Epithelial cell of proximal tubule (primary cell): ENCODE measurements at places on chromosomes 11 and 22.

GRCh38 chr22:19636696-19637407, 77.5 kb upstream of the SEPTIN5 start:
- DNase-seq, result no peak

DNA sequence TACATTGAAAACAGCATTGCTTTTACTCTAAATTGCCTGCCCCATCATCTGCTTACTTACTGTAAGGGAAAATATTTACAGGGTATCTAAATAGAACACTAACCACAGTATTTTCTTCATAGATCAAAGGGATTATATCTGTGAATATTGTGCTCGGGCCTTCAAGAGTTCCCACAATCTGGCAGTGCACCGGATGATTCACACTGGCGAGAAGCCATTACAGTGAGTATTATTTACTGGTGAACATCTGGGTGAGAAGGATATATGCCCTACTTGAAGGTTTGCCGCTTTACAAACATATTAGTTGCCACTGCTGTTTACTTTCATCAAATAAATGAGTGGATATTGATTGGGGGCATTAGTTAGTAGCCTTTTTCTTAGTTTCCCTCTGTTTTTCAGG, 5.9 kb upstream of the CNTF start:
- DNase-seq, result no peak

DNA sequence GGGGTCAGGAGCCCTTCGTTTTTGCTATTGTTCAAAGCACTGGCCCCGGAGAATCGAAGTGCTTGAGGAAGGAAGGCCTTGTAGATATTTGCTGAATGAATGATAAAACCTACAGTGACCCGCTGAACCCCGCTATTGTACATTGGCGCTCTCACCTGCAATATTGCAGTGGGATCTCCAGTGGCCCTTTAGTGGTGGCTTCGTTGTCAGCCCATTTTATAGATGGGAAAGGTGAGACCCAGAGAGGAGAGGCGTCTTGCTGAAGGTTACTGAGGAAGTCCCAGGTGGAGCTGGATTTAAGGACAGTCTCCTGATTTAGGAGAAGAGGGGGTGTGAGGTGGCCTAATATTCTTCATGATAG, 1.2 kb downstream of the CDC42EP2 start:
- no peak for DNase-seq

GRCh38 chr11:62419314-62419929, 589 bp downstream of the SCGB1A1 start:
- DNase-seq, result no peak

GRCh38 chr11:93903989-93904388, 53.6 kb upstream of the VSTM5 start:
- DNase-seq, result no peak

GRCh38 chr22:49662681-49663080, 165.0 kb downstream of the BRD1 start:
- no peak for DNase-seq

GRCh38 chr11:2795491-2795991, 90.0 kb downstream of the CDKN1C start:
- DNase-seq, result no peak

- DNase-seq, result no peak
These were observed 75.7 kb downstream of the KIAA1671 start for GRCh38 chr22:25027959-25028840.

GRCh38 chr22:24183321-24184031, 2.2 kb downstream of the SUSD2 start:
- no peak for DNase-seq

DNA sequence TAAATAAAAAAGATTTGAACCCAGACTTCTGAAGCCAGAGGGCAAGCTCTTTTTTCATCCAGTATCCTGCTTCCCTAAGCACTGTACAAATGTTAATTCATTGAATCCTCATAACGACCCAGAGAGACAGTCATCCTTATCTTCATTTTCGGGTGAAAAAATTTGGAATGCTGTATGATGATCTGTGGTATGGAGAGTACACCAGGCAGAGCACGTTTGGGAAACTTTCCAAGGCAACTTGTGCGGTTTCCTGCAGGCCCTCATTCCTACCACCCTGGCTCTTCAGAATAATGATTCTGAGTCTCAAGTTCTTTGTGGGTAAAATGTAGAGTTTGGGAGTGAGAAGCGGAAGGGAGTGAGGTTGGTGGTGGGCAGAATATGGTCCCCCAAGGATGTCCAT, 177.9 kb upstream of the CADM1 start:
- DNase-seq, result no peak

- no peak for DNase-seq
These were observed 1.8 kb upstream of the APBB1 start for GRCh38 chr11:6420677-6421076.

- DNase-seq, result no peak
These were observed 23.8 kb downstream of the PACSIN2 start for GRCh38 chr22:42991010-42991651.

DNA sequence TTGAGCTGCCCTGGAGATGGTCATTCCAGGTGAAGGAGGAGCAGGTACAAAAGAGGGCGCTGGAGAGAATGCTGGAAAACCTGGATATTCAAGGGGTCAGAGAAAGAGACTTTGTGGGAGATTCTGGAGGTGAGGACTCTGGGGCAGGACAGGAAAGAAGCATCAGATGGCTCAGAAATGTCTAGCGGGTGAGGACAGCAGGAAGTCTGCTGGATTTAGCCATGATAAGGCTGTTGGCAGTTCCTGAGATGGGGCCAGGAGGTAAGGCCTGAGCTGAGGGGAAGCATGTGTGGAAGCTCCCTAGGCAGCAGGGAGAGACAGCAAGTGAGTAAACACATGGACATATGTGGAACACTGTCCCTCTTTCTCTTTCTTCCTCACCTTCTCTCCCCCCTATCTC, 1.5 kb downstream of the UPB1 start:
- no peak for DNase-seq

DNA sequence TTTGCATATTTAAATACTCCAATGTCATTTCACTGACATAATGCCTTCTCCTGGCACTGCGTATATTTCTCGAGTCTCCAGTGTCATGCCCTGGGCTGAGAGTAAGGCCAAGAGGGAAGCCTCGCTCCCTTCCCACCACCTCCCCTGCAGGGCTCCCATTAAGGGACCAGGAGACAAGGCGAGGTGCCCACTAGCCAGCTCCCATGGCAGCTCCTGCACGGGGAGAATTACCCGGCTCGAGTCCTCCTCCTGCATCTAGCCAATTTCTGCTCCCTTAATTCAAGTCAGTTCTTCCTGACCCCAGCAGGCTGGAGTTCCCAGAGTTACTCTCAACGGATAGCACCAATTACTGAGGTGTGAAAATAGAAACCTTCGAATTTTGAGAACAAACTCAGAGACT, 31.9 kb downstream of the OPCML start:
- DNase-seq, result no peak

DNA sequence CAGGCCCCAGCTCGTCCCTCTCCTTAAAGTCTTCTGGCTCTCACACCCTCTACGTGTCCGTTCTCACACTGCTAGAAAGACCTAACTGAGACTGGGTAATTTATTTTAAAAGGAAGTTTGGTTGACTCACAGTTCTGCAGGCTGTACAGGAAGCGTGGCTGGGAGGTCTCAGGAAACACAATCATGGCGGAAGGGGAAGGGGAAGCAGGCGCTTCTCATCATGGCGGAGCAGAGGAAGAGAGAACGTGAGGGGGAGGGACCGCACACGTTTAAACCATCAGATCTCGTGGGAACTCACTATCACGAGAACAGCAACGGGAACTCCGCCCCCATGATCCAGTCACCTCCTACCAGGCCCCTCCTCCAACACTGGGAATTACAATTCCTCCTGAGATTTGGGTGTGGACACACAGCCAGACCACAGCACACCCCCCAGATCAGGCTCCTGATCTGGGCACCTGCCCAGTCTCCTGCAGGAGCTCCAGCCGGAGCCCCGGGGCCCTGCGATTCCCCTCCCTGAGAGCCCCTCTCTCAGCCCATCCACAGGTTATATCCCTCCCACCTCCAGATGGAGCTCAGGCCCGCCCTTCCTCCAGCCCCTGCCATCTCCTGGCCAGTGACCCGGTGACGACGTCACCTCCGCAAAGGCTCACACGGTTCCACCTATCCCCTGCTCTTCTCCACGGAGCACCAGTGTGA, 170.2 kb downstream of the BRD1 start:
- no peak for DNase-seq

DNA sequence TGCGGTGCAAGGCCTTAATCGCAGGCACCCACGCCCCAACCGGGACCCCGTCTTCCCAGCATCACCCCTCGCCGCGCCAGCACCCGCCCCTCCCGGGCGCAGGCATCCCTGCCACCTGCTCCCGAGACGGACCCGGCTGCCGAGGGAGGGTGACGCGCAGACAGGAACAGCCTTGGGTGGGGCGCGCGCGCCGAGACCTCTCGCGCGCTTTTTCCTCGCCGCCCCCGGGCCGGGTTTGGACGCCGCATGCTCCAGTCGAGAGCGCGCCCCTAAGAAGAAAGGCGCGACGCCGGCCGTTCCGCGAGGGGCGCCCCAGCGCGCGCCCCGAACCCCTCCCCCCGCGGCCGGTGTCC, 504 bp downstream of the CFL1 start:
- no peak for DNase-seq
